ENCODE measurements at places on chromosomes 16 and 17.
A peak's percentile ranks its signal among the peaks of the same experiment; 100 is the strongest.

DNA sequence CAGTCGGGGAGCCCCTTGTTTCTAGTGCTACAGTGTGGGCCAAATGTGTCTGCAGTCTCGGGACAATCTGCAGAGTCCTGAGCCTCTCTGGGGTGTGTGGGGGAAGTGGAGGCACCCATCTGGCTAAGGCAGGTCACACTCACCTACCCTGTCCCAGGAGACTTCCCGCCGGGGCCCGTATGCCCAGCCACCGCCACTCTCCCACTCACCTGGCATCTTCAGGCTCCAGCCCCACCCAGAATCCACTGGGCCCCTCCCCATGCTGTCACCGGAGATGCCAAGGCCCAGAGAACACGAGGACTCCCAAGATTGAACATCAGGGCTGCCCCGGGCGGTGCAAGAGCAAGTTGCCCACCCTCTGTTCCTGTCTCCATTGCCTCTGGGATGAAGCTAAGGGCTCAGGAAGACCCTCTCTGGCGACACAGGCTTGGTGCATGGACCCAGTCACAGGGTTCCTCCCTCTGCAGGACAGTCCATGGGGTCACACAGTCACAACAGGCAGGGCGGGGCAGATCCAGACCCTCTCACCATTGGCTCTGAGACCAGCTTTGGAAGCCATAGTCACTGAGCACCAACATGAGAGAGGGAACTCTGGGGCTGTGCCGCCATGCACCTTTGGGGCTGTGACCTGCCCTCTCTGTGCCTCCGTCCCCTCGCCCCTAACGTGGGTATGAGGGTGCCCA lies 38.1 kb downstream of the SREBF1 start:
- DNase-seq: no peak

- no peak for DNase-seq
Measured at GRCh38 chr16:83802554-83803205, 5.1 kb upstream of the HSBP1 start.

DNA sequence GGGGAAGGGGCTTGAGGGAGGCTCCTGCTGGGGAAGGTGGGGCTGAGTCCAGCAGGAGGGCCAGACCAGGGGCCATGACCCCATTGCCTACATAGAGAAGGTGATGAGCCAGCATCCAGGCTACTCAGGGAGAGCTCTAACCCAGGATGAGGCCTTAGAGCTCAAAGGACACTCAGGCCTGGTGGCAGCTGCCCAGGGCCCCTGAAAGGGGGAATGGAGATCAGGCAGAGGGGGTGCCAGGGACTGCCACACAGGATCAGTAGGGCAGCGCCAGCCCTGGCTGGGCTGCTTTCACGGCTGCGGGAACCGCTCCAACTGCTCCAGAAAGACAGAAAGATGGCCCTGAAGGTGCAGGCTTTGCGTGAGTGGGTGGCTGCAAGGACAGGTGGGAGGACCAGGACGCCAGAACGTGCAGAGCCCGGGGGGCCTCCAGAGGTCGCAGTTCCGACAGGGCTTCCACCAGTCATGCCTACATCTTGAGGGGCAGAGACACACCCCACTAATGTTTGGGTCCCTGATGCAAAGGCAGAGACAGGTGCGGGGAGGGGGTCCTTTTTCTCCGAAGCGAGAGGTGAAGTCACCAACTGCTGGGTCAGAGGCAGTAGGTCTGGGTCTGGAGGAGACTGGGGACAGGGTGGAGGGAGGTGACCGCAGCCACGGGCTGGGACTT lies 882 bp upstream of the ATP6V0C start:
- DNase-seq: no peak

DNA sequence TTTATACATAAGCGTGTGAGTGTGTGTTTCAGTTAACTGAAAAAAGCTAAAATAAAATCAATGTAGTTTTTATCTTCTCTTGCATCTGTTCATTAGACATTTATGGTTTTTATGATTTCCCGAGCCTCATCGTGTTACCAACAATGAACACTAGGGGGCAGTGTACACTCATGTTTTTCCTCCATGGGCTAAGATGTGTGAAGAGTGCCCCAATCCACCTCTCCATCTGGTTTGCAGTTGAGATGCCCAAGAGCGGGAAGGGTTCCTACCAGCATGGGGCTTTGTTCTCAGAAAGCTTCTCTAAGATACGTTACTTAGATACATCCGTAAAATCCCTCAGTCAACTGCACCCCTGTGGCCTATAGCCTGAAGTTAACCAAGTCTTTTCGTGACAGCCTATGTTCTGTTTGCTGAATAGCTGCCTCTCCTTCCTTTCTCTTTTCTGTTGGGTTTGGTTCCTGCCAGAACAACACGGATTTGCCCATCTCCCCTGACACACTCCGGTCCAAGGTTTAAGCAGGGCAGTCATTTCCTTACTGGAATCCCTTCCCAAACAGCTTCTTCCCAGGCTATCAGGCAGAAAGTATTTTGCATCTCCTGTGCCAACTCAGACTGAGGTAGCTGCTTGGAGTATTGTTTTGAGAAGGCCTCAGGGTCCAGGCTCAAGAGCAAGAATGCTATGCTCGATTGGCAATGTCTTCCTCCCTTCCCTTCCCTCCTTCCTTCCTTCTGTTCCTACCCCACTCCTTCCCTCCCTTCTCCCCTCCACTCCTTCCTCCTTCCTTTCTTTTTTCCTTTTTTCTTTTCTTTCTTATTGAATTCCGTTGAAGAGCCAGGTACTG lies 12.9 kb upstream of the ELAC2 start:
- DNase-seq: peak; percentile 85

- peak; percentile 10 for DNase-seq
Measured at GRCh38 chr17:17361867-17362539, 58.8 kb downstream of the NT5M start.

- no peak for DNase-seq
Measured at GRCh38 chr17:78172249-78173051, 4.1 kb downstream of the SYNGR2 start.

DNA sequence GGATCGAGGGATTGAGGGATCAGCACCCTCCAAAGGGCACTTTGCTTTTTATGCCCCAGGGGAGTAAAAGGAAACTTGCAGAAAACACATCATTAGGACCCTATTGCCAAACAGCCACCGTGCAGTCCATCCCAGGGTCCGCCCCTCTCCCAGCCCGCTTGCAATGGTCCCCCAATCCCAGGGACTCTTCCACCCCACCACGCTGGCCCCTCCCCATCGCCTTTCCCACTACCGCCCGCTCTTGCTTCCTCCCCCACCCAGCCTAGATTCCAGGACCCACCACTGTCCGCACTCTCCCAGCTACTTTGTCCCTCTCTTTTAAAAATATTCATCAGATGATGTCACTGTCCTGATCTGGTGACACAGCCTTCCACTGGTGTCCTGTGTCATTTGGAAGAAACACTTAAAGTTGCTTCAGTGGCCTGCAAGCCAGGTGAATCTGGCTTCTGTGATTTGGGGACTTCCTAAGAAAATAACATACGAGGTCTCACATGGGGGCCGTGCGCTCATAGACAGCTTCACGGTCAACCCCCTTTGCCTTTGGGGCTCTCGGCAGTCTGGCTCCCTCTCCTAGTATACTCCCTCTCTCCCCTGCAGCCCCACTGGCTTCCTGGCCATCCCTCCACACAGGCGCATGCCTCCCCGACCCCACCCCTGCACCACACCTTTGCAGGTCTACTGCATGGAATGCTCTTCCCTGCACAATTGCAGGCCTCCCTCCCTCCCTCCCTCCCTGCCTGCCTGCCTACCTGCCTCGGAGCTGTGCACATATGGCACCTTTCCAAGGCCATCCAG lies 127.9 kb downstream of the RBFOX3 start:
- DNase-seq: no peak

GRCh38 chr17:43698678-43699437 lies 37.1 kb upstream of the MEOX1 start:
- DNase-seq: no peak

DNA sequence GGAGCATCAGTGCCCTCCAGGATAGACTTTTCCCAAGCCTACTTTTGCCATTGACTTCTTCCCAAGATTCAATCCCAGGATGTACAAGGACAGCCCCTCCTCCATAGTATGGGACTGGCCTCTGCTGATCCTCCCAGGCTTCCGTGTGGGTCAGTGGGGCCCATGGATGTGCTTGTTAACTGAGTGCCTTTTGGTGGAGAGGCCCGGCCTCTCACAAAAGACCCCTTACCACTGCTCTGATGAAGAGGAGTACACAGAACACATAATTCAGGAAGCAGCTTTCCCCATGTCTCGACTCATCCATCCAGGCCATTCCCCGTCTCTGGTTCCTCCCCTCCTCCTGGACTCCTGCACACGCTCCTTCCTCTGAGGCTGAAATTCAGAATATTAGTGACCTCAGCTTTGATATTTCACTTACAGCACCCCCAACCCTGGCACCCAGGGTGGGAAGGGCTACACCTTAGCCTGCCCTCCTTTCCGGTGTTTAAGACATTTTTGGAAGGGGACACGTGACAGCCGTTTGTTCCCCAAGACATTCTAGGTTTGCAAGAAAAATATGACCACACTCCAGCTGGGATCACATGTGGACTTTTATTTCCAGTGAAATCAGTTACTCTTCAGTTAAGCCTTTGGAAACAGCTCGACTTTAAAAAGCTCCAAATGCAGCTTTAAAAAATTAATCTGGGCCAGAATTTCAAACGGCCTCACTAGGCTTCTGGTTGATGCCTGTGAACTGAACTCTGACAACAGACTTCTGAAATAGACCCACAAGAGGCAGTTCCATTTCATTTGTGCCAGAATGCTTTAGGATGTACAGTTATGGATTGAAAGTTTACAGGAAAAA lies 9.7 kb upstream of the CYLD start:
- no peak for DNase-seq

DNA sequence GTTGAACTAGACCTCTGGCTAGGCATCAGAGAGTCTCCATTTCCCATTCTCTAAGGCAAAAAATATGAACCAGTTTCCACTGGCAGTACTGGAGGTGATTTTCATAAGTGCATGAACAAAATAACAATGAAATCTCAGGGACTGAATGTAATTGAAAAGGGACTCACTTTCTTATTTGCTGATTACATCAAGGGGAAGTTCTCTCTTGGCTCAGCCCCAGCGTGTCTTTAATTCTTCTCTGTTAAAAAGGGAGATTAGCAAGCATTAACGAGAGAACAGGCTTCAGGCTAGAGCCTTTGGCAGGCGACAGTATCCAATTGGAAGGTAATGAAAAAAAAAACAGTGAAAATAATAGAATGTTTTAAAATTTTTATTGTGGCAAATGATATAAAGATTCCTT lies 34.0 kb upstream of the ADAMTS18 start:
- no peak for DNase-seq

DNA sequence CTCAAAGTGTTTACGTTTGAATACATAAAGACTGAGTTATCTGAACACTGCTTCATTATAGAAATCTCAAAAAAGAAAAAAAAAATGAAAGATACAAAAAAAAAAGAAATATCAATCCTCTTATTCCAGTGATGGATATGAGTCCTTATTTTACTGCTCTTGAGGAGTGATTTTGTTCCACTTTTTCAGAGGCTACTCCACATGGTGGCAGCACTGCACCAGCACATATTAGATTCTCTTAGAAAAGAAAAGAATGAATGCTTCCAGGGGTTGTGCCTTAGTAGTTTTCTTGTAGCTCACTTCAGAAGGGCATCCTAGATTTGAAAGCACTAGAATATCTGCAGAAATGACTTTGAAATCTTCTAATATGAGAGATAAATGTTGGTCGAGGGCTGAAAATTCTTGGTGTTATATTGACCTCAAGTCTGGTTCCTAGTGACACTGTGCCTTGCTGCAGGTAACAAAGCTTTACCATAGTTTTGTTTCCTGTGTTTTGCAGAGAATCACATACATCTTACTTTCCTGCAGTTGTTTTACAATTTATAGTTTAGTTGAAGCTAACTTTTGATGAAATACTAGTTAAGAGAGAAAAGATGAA lies 25.9 kb downstream of the AP2B1 start:
- DNase-seq: peak; percentile 46

GRCh38 chr17:1371893-1372590 lies 28.0 kb downstream of the YWHAE start:
- no peak for DNase-seq

GRCh38 chr16:58678716-58679115 lies 5.9 kb downstream of the SLC38A7 start:
- no peak for DNase-seq

DNA sequence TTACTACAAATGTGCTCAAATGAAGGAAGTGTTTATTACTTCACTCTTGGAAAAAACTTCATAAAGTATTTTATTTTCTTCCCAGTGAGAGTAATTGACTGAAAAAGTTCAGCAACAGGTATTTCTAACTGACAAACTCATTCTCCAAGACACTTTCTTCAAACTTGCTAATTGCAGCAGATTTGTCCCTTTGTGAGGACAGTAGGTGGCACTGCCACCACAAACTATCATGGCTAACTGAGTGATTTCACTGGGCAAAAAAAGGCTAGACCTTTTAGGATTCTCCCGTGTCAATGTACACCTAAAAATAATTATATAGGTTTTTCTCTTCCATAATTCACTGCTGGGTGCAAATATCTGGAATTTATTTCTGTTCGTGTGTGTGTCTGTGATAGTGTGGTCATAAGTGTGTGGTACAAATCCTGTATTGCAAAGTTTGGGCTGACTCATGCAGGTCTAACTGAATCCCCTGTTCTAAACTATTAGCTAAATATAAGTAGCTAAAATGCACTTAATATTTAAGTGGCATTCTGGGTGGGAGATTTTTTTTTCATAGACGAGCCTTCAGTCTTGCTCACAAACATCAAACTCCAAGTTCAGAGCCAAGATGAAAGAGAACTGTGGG lies 3.9 kb downstream of the HS3ST3A1 start:
- DNase-seq: peak; percentile 72

DNA sequence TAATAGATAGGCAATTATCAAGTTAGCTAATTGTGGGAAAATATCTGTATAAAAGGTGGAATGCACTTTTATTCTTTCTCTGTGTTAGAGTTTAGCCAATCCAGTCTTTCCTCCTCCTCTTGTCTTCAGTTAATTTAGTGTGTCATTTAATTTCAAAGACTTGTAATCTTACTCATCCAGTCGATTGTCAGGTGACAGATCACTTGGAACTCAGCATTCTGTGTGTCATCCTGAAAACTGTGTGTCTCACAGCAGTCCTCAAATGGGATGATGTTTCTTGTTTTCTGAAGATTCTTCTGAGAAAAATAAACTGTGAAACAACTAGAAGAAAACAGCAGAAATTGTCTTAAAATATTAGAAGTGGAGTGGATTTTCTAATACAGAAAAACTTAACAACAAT lies 290 bp upstream of the KRTAP4-1 start:
- DNase-seq: no peak

DNA sequence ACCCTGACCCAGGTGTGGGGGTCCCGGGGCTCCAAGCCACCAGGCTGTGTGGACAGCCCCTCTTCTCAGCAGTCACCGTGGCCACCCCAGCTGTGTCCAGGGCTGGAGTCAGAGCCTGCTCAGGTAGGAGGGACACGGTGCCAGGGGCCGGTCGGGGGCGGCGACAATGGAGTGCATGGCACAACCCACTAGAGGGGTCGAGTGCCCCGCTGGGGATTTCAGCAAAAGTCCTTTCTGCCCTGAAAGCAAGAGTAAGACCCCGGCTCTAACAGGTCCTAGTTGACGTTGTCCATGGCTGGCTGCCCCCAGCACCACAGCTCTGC lies 11.3 kb downstream of the UTS2R start:
- no peak for DNase-seq

GRCh38 chr17:27303734-27304133 lies 9.8 kb downstream of the WSB1 start:
- no peak for DNase-seq

GRCh38 chr16:26365161-26365940 lies 673.6 kb downstream of the HS3ST4 start:
- DNase-seq: no peak

- peak; percentile 30 for DNase-seq
Measured at GRCh38 chr16:46947900-46948547, 25.4 kb downstream of the DNAJA2 start.

- no peak for DNase-seq
Measured at GRCh38 chr16:86893506-86893905, 315.2 kb downstream of the FOXL1 start.

GRCh38 chr16:85824161-85825135 lies 25.0 kb downstream of the COX4I1 start:
- no peak for DNase-seq

GRCh38 chr17:81656118-81656743 lies at the start of gene PDE6G:
Gene PDE6G (minus strand): TSS chr17:81656542. CDS start chr17:81653305, 3,237 bp downstream.
- DNase-seq: no peak
